ENCODE measurements at places on chromosomes 13 and 19. TPM values are rescaled to one million over a fixed set of nuclear protein-coding genes. Genes with fewer than 3 reads are reported as not detected.

DNA sequence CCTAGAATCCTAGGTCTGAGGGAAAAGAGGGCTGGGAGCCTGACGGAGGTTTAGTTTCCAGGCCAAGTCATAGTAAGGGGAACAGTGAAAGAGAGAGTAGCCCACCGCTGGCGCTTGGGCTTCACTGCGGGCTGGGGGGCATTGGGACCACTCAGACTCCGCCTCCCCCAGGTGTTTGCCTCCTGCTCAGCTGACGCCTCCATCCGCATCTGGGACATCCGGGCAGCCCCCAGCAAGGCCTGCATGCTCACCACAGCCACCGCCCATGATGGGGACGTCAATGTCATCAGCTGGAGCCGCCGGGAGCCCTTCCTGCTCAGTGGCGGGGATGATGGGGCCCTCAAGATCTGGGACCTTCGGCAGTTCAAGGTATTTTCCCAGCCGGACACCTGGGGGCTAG lies 4.5 kb upstream of the KCNJ14 start:
- no peaks in the 10 kb centered on the region for H3K27me3 ChIP-seq
- H3K4me3 ChIP-seq = no peak overlapping the region
- H3K4me1 ChIP-seq = peaks cover 12% of the 10 kb centered on the region

DNA sequence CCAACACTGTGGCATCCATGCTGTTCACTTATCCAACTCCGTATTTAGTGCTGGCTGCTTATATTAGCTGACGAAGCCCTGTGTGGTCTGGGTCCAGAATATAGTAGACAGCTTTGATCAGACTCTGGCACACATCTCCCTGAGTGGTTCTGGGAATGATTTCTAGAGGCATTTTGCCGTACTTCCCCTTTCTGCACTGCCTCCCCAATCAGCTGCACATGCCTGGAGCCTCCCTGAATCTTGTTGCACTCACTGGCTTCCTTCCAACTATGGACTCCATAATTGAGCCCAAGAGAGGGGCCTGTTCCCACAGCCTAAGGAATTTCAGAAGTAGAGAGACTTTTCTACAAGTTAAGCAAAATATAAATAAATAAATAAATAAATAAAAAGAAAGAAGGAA lies 30.4 kb upstream of the PCDH8 start:
- no peaks in the 10 kb centered on the region for H3K4me1 ChIP-seq
- H3K4me3 ChIP-seq = no peak overlapping the region
- H3K27me3 ChIP-seq = peaks cover 5% of the 10 kb centered on the region

DNA sequence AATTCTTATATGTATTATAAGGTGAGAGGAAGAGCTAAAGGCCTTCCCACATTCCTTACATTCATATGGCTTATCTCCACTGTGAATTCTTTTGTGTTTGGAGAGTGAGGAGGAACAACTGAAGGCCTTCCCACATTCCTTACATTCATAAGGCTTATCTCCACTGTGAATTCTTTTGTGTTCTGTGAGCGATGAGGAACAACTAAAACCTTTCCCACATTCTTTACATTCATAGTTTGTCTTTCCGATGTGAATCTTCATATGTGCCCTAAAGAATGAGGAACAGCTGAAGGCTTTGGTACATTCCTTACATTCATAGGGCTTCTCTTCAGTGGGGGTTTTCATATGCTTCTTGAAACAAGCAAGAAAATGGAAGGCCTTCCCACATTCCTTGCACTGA lies 13.3 kb downstream of the ZNF699 start:
- H3K27ac ChIP-seq = no peak overlapping the region
- H3K36me3 ChIP-seq = peaks cover 56% of the 10 kb centered on the region
- H3K4me1 ChIP-seq = no peaks in the 10 kb centered on the region
- H3K27me3 ChIP-seq = no peaks in the 10 kb centered on the region

GRCh38 chr19:10884274-10884673 lies 12.9 kb downstream of the CARM1 start:
- H3K27me3 ChIP-seq = no peaks in the 10 kb centered on the region
- DNase-seq = no peak
- H3K36me3 ChIP-seq = no peaks in the 10 kb centered on the region
- H3K4me1 ChIP-seq = no peaks in the 10 kb centered on the region
- H3K27ac ChIP-seq = no peak overlapping the region

DNA sequence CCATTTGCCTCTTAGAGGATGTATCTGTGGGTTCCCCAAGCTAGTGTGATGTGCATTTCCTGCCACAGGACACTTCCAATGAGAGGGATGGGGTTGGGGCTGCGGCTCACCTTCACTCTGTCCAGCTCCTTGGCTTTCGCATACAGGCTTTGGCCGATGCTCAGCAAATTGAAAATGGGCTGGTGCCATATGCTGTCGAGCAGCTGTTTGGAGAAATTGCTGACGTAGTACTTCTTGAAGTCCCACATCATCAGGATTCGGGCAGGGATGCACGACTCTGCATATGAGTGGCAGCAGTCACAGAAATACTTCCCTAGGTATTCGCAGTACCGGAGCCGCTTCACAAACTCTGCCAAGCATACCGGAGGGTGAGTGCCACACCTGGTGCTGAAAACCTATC lies 37.0 kb downstream of the RUBCNL start:
- H3K4me1 ChIP-seq = no peaks in the 10 kb centered on the region
- no peak for DNase-seq
- H3K4me3 ChIP-seq = no peak overlapping the region
- H3K27me3 ChIP-seq = no peaks in the 10 kb centered on the region
- H3K27ac ChIP-seq = no peak overlapping the region
- H3K36me3 ChIP-seq = no peaks in the 10 kb centered on the region

DNA sequence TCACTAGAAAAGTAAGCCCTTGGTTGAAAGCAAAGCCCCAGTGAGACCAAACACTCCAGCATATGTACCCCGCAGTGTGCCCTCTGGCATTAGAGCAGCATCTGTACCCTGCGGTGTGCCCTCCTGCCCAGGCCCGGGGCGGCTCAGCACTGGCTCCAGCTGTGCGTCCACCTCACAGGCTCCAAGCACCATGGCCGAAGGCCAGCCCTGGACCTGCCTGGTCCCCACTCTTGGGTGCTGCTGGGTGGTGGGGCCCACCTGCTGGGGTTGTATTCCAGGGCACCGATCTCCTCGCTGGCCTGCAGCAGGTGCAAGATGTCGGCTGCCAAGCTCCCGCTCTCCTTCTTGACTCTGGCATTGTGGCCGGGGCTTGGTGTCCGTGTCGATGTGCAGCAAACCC lies 230.2 kb downstream of the TUBA3C start:
- no peak overlapping the region for H3K4me3 ChIP-seq
- no peak for DNase-seq
- H3K27ac ChIP-seq = no peak overlapping the region
- H3K27me3 ChIP-seq = no peaks in the 10 kb centered on the region
- no peaks in the 10 kb centered on the region for H3K36me3 ChIP-seq

DNA sequence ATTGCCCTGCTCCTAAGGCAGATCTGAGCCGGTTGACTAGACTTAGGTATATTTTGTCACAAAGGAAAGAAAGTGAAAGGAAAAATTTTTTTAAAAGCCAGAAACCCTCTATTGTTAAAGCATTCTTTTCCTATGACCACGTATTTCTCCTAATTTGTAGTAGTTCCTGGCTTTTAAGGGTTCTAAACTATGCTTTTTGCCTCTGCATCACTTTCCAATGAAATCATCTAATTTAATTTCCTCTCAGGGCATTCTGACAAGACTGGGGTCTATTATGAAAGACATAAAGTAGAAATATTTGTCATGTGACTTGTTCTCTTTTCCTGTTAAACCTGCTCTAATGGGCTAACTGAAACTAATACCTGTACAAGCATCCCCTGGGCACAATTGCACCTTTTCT lies 233.0 kb upstream of the PRR20A start:
- no peaks in the 10 kb centered on the region for H3K4me1 ChIP-seq
- H3K36me3 ChIP-seq = no peaks in the 10 kb centered on the region
- DNase-seq = no peak
- H3K27ac ChIP-seq = no peak overlapping the region
- no peaks in the 10 kb centered on the region for H3K27me3 ChIP-seq
- H3K4me3 ChIP-seq = no peak overlapping the region

- no peak overlapping the region for H3K4me3 ChIP-seq
- no peaks in the 10 kb centered on the region for H3K36me3 ChIP-seq
- H3K27ac ChIP-seq = no peak overlapping the region
- DNase-seq = no peak
- no peaks in the 10 kb centered on the region for H3K27me3 ChIP-seq
These were observed 339.8 kb upstream of the OBI1 start for GRCh38 chr13:78998630-78999315.

- DNase-seq = no peak
- H3K4me1 ChIP-seq = peaks cover 58% of the 10 kb centered on the region
- no peak overlapping the region for H3K27ac ChIP-seq
- H3K27me3 ChIP-seq = no peaks in the 10 kb centered on the region
These were observed 50.8 kb downstream of the LATS2 start for GRCh38 chr13:21010621-21011020.

GPR12 gene
- total RNA-seq = not detected

ZNF91 gene
- total RNA-seq = 54.2 TPM

KMT2B gene
- total RNA-seq = 37.2 TPM

CPT1C gene
- total RNA-seq = 3.8 TPM

KLK1 gene
- 1.9 TPM for total RNA-seq

ZNF154 gene
- total RNA-seq = 2.5 TPM

IZUMO1 gene
- 2.9 TPM for total RNA-seq

FCHO1 gene
- total RNA-seq = 8.7 TPM
